ENCODE measurements at places on chromosomes 11 and 22. TPM values are rescaled to one million over a fixed set of nuclear protein-coding genes. Genes with fewer than 3 reads are reported as not detected.

The OR5B3 gene
- polyA plus RNA-seq: not detected

The C11orf42 gene
- 0.26 TPM for polyA plus RNA-seq

The IGSF22 gene
- 7.5 TPM for polyA plus RNA-seq

The PRR33 gene
- polyA plus RNA-seq: 6.9 TPM

- DNase-seq: no peak
Measured at GRCh38 chr22:19497245-19497644, 17.5 kb downstream of the CDC45 start.

DNA sequence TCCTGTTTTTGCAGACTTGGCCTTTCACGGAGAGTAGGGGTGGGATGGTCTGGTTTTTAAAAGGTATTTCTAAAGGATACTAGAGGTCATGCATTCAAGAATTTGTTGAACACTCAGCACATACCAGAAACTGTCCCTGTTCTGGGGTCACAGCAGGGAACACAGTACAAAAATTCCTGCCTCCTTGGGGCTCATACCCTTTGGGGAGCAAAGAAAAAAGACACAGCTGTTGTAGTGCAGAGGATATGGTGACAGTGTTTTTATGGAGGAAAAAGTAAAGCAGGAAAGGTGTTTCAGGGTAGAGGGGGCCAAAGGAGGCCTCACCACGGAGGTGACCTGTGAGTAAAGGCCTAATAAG is 8.4 kb downstream of the SLC3A2 start:
- no peak for DNase-seq

The OR2AG1 gene
- not detected for polyA plus RNA-seq

The POLD4 gene
- polyA plus RNA-seq: 23.4 TPM

GRCh38 chr11:134362192-134362901 is 30.6 kb downstream of the GLB1L2 start:
- no peak for DNase-seq

DNA sequence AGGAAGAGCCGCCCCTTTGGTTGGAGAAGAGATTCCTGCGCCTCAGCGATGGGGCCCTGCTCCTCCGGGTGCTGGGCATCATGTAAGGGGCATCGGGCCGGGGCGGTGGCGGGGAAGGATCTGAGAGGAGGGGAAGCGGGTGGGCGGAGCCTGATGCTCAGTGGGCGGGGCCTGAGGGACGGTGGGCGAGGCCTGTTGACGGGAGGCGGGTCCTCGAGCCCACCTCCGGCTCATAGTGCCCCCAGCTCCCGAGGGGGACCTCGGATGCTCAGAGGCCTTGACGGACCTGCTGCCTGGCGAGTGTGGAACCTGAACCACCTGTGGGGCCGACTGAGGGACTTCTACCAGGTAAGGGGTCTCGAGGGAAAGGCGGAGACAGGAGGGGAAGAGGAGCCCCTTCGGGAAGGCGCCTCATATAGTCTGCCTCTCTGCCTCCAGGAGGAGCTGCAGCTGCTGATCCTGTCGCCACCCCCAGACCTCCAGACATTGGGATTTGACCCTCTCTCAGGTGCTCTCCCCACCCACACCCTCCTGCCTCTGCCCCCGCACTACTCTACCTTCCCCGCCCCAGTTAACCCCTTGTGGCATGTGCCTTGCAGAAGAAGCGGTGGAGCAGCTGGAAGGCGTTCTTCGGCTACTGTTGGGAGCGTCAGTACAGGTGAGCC is 799 bp downstream of the CCDC88B start:
- no peak for DNase-seq

The C11orf98 gene
- 34.9 TPM for polyA plus RNA-seq

All from muscle of arm (tissue), 14 donors.